GM19239 (cell line): ENCODE measurements at places on chromosomes 16 and 17.

DNA sequence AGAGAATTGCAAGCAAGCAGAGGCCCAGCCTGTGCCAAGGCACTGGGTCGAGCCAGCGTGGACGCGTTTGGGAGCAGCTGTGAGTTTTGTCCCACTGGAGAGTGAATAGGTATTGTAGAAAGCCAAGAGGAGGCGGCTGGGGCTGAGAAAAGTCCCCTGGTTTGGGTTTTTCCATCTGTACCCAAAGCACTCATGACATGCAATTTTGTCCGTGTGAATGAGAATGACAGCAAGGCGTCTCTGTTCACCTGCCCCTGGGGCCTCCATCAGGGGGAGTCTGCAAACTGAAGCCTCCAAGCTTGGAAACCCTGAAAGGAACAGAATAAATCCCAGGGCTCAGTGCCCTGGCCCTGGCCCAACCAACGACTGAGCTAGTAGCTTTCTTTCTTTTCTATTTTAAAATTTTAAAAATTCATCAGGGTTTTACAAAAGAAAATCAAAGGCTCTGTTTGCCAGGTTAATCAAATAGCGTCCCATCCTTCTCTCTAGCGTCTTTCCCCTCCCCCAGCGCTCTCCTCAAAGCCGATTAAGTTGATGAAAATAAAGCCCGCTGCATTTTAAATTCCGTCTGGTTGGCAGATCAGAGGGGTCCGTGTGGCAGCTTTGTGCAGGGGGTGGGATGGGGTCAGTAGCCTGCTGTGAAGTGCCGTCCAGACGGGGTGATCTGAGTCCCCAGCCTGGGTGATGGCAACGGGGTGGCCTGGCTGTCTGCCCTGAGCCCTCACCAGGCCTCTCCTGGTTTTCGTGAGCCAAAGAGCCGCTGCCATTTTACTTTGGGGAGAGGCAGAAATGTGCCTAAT lies 171.0 kb downstream of the KATNIP start:
- no peak for DNase-seq

- peak; percentile 50 for DNase-seq
These were observed 102.6 kb upstream of the CREBBP start for GRCh38 chr16:3983081-3983520.

- DNase-seq: no peak
These were observed 187.9 kb upstream of the CHMP6 start for GRCh38 chr17:80803451-80804428.

DNA sequence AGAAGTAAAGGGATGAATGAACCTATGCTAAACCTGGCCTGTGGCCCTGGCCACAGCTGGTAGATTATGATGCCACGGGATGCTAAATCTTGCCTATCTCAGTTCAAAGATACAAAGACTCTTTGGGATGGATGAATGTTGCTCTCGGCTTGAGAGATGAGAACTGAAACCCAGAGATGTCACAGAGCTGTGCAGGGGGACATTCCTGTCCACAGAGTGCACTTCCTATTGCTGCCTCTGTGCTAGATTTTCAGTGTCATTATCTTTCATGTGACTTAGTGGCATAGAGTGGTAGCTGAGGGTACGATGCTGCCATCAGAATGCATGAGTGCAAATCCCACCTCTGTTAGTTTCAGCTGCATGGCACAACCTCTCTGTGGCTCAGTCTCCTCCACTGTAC lies 2.3 kb upstream of the MT1M start:
- DNase-seq: peak; percentile 62

- no peak for DNase-seq
These were observed 902 bp upstream of the DHRS7B start for GRCh38 chr17:21125862-21126261.
